ENCODE measurements at places on chromosomes 7 and 10.

DNA sequence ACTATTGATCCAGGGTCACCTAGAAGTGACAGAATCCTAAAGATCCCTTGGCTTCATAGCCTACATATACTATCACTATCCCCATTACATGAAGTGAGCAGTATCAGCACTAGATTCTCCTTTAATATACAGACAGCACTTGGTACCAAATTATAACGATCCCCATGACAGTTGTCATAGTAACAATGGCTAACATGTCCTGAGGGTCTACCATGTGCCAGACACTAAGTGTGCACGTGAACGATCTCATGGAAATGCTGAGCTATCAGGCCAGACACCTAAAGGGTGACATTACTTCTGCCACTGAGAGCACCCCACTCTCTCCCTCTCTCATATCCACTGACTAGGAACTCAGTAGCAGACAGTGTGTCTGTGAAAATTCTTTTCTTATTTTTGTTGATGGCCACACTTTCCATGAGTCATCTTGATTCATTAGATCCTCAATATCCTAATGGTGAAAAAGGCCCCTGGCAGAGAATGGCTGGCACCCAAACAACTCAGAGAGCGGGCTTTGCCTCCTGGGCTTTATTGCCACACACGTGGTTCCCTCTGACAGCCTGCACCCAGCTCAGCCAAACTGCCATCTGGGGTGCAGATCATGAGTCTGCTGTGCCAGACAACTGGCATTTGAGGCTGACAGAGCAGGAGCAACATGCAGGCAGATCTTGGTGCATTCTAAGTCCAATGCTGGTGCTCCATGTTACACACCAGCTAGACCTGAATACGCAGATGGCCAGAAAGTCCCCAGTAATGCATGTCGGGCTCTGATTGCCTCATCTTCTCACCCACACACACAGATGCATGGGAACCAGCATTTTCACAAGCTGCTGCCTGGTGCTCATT, 176.3 kb downstream of the DGKI start:
- no peak for DNase-seq

DNA sequence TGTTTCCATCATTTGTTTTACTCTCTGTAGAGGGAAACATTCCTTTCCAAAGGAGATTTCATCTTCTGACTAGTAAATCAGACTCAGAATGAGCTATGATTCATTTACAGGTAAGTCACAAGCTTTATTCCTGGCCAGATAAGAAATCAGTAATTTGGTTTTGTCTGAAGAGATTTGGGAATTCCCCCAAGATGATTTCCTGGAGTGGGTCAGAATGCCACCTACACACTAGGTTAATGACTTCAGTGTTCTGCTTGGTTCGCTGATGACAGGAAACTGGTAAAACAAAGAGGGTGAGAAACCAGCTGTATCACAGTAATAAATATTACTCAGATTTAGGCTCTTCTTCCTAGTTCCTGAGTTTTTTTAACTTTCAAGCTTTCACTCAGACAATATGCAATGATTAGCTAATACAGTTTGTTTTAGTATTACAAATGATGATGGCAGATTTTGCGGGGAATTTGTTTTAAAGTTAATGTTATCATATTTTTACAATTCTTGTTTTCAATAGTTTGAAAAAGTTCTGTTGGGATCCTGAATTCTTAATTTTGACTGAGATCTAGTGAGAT, 8.3 kb upstream of the ASZ1 start:
- peak; percentile 31 for DNase-seq

GRCh38 chr7:120475994-120476393, 203.0 kb downstream of the KCND2 start:
- no peak for DNase-seq

GRCh38 chr7:139080905-139081304, 28.6 kb downstream of the ZC3HAV1 start:
- no peak for DNase-seq

DNA sequence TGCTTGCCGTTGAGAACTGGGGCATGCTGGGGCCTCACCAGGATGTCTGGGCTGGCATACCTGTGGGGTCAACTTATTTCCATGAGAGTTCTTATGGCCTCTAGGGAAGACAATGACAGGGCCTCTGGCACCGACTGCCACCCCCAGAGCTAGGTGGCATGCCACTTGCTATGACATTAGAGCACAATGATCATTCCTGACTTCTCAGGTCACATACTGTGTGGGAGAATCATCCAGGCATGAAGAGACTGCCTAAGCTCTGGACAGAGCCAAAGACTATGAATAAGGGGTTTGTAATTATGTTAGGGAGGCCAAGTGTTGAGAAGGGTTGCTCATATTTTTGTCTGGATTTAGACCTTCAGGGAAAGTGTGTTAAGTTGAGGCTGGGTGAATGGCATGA, 97.5 kb downstream of the PTPN20 start:
- no peak for DNase-seq

DNA sequence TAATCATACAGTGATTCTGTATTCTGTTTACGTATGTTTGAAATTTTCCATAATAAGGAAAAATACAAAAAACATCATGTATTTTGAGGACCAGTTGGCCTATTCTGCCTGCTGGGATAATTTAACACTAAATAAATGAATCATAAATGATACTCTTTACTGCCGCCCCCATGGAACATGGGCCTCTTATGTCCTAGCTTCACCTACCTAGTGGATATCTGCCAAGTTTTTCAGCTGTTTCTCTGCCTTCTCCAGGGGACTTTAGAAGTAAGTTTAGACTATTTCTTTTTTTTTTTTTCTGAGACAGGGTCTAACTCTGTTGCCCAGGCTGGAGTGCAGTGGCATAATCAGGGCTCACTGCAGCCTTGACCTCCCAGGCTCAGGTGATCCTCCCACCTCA, 10.4 kb downstream of the NFE2L3 start:
- DNase-seq: no peak

DNA sequence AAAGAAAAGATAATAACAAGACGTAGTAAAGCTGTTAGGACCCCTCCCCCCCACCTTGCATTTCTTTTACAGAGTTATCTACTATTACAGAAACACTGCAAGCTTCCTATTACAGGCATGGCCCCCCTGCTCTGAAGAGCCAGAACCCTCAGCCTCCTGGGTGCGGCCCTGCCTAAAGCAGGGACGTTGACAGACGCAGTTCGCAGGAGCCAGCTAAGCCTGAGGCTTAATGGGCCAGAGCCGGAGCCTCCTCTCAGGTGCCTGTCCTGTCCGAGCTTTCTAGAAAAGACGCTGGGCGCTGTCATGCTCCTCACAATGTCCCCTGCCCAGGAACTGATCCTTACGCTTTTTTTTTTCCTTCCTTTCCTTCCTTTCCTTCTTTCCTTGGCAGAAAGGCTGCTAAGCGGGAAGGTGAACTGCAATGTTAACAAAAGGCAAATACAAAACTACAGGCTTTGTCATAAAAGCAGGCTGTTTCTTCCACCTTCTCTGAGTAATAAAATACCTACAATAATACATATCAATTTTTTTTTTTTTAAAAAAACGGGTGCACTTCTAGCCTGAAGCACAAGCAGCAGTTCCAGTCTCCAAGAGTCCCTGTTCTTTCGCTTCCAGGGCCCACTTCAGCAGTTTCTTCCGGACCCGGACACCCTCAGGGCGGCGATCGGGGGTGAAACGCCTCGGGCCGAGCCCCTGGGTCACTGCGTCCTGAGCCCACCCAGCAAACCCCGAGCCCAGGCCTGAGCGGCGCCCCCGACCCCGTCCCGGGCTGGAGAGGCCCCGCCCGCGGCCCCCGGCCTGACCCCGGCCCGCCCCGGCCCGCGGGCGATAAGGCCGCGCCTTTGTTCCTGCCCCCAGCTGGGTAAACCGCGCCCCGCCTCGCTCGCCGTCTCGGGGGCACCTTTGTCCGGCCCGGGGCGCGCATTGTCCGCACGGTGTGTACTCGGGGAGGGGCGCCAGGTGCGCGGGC, 11.2 kb downstream of the MNX1 start:
- DNase-seq: peak; percentile 69

DNA sequence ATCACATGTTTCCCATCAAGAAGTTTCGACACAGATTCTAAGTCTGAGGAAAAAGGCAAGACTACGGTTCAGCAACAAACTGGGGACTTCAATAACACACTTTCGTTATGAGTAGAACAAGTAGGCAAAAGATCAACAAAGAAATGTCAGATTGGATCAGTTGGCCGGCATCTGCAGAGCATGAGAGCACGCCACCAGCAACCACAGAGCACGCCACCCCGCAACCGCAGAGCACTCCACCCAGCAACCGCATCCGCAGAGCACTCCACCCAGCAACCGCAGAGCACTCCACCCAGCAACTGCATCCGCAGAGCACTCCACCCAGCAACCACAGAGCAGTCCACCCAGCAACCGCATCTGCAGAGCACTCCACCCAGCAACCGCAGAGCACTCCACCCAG, 89.7 kb upstream of the FAM20C start:
- DNase-seq: no peak

DNA sequence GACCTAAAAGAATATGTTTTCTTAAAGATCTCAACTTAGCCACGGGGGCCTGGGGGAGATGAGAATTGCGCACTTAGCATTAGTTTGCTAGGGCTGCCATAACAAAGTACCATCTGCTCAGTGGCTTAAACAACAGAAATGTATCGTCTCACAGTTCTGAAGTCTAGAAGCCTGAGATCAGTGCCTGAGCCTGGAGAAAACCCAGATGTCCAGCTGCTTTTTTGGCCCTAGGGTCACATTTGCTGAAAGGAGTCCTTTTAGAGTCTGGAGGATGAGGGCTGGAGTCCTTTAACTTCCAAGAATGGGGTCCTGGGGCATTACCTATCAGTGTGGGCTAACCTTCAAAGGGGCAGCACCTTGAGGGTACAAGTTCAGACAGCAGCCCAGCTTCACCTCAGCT, 48.2 kb downstream of the SMURF1 start:
- DNase-seq: no peak

- DNase-seq: no peak
Observed at GRCh38 chr7:8065356-8065813, 96.8 kb downstream of the GLCCI1 start.

DNA sequence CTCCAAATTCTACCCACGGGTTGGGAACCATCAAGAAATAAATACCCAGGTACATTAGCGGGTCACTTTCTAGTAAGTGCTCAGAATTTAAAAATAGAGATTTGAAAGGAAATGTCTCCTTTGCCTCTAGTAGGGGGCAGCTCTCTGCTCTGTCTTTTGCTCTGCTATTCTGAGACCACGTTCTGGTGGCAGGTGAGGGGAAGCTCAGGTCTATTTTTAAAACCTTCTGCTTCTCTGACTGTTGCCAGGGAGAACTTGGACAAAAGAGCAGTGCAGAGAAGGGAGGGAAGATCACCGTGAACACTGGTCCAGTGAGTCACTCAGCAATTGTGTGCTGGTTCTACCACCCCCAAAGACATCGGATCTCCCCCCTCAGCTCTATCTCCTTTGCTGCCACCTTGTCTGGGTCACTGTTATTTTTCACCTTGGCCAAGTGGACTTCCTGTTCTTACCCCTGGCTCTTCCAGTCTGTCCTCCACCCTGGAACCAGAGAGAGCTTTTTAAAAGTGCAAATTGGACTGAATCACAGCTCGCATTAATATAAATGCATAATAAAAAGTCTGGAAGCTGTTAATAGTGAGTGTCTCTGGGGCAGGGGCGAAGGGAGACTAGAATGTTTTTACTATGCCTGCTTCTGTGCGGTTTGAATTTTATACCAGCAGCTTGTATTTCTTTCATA, 72.4 kb upstream of the LOXL4 start:
- no peak for DNase-seq

DNA sequence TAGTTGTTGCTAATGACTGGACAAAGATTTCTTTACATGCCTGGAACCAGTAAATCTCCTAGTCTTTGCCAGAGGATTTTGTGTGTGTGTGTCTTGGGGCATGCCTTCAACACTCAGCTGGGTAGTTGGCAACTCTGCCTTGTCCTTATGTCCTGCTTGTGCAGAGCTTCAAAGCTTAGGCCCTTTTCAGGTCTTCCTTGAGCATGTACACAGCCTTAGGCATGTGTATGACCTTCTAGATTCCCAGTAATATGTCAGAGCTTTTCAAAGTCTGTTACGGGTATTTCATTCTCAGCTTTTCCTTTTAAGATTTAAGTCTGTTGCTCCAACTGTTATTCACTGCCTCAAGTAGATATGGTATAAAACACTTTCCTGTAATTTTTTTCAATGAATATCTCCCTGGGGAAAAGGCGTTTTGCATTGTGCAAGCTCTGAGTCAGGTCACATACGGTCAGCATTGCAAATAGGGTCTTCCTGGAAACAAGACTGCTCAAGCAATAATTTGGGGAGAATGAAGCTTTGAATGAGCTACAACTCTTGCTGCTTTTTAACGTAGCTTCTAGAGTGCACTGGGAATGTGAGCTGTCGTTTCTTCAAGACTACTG, 25.5 kb downstream of the SHOC2 start:
- no peak for DNase-seq

GRCh38 chr10:93941606-93942005, 47.8 kb downstream of the SLC35G1 start:
- no peak for DNase-seq

DNA sequence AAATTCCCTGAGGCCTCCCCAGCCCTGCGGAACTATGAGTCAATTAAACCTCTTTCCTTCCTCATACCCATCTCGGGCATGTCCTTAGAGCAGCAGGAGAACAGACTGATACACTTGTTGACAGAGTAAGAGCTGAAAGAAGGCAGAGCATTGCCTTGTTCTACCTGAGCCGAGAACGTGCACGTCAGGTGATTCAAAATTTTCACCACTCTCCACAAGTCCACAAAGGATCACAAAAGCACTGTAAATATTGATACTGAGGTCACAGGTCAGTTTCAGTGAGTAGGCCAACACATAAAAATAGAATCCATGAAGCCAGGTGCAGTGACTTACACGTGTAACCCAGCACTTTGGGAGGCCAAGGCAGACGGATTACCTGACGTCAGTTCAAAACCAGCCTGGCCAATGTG, 27.8 kb downstream of the DCLRE1C start:
- no peak for DNase-seq

- DNase-seq: no peak
Observed at GRCh38 chr7:66380272-66380888, 175.2 kb downstream of the TPST1 start.

DNA sequence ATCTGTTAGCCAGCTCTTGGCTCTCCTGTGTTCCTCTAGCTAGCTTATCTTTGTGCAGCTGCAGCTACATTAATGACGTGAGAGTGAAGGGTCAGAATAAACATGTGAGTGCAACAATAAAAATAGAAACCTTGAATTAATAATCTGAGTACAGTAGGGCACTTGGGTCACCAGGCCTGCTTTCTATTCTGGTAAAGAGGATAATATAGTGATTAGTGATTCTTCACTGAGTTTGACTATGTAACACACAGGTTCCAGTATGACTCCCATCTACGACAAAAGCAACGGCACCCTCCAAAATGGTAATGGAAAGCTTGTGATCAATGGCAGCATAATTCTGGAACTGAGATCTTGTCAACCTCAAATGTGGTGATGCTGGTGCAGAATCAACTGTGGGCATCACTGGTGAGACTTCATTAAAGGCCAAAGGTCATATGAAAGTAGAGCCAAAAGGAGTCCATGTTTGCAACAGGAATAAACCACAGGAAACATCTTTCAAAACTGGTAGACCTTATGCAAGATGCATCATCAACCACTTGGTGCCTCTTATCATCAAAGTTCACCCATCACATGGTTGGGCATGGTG, 77.6 kb downstream of the NRBF2 start:
- DNase-seq: no peak

- no peak for DNase-seq
Observed at GRCh38 chr10:71799608-71800453, 26.5 kb upstream of the VSIR start.

All from HuH-7 (cell line).